ENCODE measurements at places on chromosomes 5 and 9. TPM values are rescaled to one million over a fixed set of nuclear protein-coding genes. Genes with fewer than 3 reads are reported as not detected.

GRCh38 chr5:88399561-88399960 is 130.9 kb upstream of the TMEM161B start:
- no peak for DNase-seq
- H3K4me3 ChIP-seq = no peak overlapping the region
- H3K27me3 ChIP-seq = no peaks in the 10 kb centered on the region

- peak overlapping the region; percentile 53 for H3K4me3 ChIP-seq
- H3K36me3 ChIP-seq = no peaks in the 10 kb centered on the region
- H3K4me1 ChIP-seq = peaks cover 18% of the 10 kb centered on the region
Observed at GRCh38 chr9:128946571-128947276, 679 bp downstream of the DOLK start.

DNA sequence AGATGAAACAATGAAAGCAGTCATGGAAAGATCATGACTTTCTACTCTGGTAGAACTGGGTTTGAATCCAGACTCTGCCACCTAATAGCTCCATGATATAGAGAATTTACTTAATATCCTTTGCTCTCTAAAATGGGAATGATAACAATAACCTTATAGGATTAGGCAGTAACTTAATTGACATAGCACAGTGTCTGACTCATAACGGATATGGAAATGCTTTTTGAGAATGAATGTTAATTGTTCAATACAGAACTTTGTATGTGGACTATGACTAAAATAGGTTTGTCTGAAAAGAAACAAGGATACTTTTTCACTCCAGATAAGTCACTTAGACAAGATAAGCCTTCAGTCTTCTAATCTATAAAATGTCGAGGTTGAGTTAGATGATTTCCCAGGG is 330.7 kb downstream of the PTPRD start:
- no peaks in the 10 kb centered on the region for H3K4me1 ChIP-seq
- no peaks in the 10 kb centered on the region for H3K36me3 ChIP-seq
- H3K27ac ChIP-seq = no peak overlapping the region
- H3K27me3 ChIP-seq = no peaks in the 10 kb centered on the region
- no peak overlapping the region for H3K4me3 ChIP-seq
- DNase-seq = no peak

DNA sequence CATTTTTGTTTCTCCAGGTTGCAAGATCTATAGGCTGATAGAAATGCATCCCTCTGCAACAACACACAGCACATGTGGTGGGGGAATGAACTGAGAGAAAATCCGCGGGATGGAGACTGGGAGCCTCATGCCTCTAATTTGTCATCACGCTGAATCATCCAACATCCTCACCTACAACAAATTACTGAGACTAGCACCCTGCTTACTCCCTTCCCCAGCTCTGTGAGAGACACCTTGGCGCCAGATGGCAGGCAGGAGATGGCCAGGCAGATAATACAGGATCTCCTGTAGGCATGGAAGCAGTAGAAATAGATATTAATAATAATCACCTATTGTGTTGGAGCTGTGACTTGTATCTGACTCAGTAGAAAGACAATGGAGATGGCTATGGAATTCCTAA is 276.9 kb downstream of the SEMA5A start:
- no peaks in the 10 kb centered on the region for H3K36me3 ChIP-seq
- no peak overlapping the region for H3K4me3 ChIP-seq
- no peaks in the 10 kb centered on the region for H3K27me3 ChIP-seq
- H3K27ac ChIP-seq = no peak overlapping the region
- H3K4me1 ChIP-seq = no peaks in the 10 kb centered on the region

GRCh38 chr5:24367216-24367615 is 277.6 kb downstream of the CDH10 start:
- H3K36me3 ChIP-seq = no peaks in the 10 kb centered on the region
- H3K4me3 ChIP-seq = no peak overlapping the region
- no peak for DNase-seq
- no peaks in the 10 kb centered on the region for H3K4me1 ChIP-seq

GRCh38 chr5:148374690-148375360 is 8.9 kb upstream of the FBXO38 start:
- no peaks in the 10 kb centered on the region for H3K27me3 ChIP-seq
- DNase-seq = no peak
- no peaks in the 10 kb centered on the region for H3K4me1 ChIP-seq
- no peak overlapping the region for H3K27ac ChIP-seq
- no peaks in the 10 kb centered on the region for H3K36me3 ChIP-seq

The GLT6D1 gene
- 0.19 TPM for total RNA-seq

The PCDHGC4 gene
- total RNA-seq = 0.42 TPM

The CARD6 gene
- total RNA-seq = 2.0 TPM

DNA sequence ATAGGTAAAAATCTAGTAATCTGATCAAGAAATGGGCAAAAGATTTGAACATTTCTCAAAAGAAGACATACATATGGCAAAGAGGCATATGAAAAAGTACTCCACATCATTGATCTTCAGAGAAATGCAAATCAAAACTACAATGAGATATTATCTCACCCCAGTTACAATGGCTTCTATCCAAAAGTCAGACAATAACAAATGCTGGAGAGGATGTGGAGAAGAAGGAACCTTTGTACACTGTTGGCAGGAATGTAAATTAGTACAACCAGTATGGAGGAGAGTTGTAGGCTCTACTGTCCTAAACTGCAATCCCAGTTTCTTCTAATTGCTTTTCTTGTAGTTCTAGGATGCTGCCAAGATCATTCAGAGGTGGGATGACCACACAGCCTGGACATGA is 193.5 kb upstream of the RFX3 start:
- DNase-seq = no peak
- no peak overlapping the region for H3K4me3 ChIP-seq
- H3K36me3 ChIP-seq = no peaks in the 10 kb centered on the region

DNA sequence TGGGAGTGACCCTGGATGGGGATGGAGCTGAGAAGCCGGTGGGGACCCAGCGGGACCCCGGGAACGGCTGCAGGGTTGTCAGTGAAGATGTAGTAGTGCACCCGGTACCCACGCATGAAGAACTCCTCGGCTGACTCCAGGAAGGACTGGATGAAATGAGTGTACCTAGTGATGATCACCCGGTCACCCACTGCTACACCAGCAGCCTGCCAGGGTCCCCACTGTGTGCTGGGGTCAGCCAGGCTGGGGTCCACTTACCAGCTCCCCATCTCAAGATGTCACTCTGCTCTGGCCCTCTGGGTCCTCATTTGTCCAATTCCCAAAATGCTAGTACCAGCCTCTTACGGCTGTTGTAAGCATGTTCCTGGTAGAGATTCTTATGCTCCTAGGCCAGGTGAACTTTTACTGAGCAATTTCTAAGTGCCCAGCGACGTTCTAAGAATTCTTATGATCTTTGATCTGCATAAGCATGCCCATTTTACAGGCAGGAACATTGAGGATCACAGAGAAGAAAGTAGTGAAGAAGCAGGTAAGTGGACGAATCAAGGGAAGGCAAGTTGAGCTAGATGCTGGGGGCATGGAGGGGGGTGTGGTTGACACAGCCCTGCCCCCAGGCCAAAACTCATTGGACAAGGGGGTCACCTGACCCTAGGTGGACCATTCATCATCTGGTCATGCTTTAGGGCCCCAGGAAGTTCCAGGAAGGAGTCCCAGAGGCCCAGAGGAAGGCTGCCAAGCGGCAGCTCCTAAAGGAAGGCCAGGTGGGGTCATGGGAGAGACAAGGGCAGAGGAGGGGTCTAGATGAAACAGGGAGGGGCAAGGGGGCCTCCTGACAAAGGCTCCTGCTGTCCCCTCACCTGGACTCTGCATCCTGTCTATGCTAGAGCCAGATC is 9.4 kb downstream of the GBGT1 start:
- H3K4me1 ChIP-seq = peaks cover 7% of the 10 kb centered on the region
- no peak overlapping the region for H3K27ac ChIP-seq
- no peak overlapping the region for H3K4me3 ChIP-seq
- DNase-seq = no peak
- no peaks in the 10 kb centered on the region for H3K27me3 ChIP-seq

GRCh38 chr9:134690946-134691694 is 49.5 kb downstream of the COL5A1 start:
- no peak overlapping the region for H3K4me3 ChIP-seq
- no peak for DNase-seq
- H3K27ac ChIP-seq = no peak overlapping the region
- H3K27me3 ChIP-seq = no peaks in the 10 kb centered on the region

- H3K4me3 ChIP-seq = no peak overlapping the region
- H3K27ac ChIP-seq = no peak overlapping the region
- DNase-seq = no peak
- peaks cover 47% of the 10 kb centered on the region for H3K4me1 ChIP-seq
Observed at GRCh38 chr5:172874647-172875504, 40.8 kb downstream of the ERGIC1 start.

DNA sequence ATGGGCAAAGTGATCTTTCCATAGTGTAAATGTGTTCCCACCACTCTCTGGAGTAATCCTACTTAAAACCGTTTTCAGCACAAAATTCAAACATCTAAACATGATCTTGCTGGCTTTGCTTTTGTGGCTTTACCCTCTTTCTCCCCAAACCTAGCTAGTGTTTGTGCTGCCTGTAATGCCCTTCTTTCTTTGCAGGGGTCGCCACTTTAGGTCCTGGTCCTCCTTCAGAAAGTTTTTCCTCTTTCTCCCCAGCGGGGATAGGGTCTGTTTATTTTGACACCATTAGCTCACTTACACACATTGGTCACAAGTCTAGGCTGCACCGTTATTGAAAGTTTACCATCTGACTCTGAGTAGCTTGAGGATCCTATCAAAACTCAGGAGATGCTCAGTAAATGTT is 736 bp upstream of the HSD17B4 start:
- peaks cover 1% of the 10 kb centered on the region for H3K36me3 ChIP-seq
- no peak for DNase-seq
- no peaks in the 10 kb centered on the region for H3K27me3 ChIP-seq
- peaks cover 32% of the 10 kb centered on the region for H3K4me1 ChIP-seq
- no peak overlapping the region for H3K4me3 ChIP-seq

The FER gene
- total RNA-seq = 42.7 TPM

The PCDHGA3 gene
- 0.32 TPM for total RNA-seq

GRCh38 chr9:107249665-107250285 is 33.3 kb upstream of the RAD23B start:
- no peak overlapping the region for H3K4me3 ChIP-seq
- H3K27ac ChIP-seq = no peak overlapping the region
- no peaks in the 10 kb centered on the region for H3K4me1 ChIP-seq
- H3K27me3 ChIP-seq = peaks cover 11% of the 10 kb centered on the region
- H3K36me3 ChIP-seq = no peaks in the 10 kb centered on the region

- H3K36me3 ChIP-seq = peaks cover 39% of the 10 kb centered on the region
- H3K4me1 ChIP-seq = no peaks in the 10 kb centered on the region
- no peaks in the 10 kb centered on the region for H3K27me3 ChIP-seq
- no peak for DNase-seq
- no peak overlapping the region for H3K4me3 ChIP-seq
Observed at GRCh38 chr5:148416921-148417320, 33.2 kb downstream of the FBXO38 start.

The TMC1 gene
- not detected for total RNA-seq

DNA sequence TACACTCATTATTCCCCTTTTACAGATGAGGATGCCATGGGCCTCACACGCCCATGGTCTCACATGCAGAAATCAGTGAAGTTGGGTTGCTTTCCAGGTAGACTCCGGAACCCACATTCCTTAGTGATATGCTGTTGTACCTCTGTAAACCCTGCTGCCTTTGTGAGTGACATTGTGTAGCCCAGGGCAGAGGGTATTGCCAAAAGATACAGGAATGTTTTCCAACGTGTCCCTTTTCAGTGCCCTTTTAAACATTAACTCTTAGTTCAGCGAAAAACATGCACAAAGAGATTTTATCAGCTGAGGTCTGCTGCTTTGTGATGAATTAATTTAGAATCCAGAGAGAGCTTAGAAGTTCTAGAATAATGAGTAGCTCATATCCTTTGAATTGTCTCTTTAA is 38.3 kb upstream of the TRMT10B start:
- no peaks in the 10 kb centered on the region for H3K4me1 ChIP-seq
- H3K27ac ChIP-seq = no peak overlapping the region
- H3K4me3 ChIP-seq = no peak overlapping the region

The SGCD gene
- not detected for total RNA-seq

DNA sequence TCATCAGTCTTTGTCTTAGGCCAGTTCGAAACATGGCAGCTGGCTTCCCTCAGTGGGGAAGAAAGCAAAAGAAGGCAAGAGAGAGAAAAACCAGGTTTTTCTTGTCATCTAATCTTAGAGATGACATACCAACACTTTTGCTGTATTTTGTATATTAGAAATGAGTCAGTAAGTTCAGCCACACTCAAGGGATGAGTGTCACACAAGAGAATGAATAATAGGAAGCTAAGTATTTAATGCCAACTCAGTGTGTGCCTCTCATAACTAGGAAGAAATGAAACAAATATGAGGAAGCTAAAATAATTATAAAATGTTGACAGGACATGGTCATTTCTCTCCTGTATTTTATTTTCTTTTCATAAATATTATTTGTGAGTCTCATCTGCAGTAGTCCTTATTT is 65.3 kb downstream of the CDH12 start:
- no peaks in the 10 kb centered on the region for H3K27me3 ChIP-seq
- no peaks in the 10 kb centered on the region for H3K4me1 ChIP-seq
- H3K27ac ChIP-seq = no peak overlapping the region
- no peak for DNase-seq
- H3K36me3 ChIP-seq = no peaks in the 10 kb centered on the region
- no peak overlapping the region for H3K4me3 ChIP-seq

The FOXD4L5 gene
- 0.79 TPM for total RNA-seq

GRCh38 chr5:6736524-6737042 is 23.4 kb downstream of the TENT4A start:
- DNase-seq = no peak
- H3K4me1 ChIP-seq = no peaks in the 10 kb centered on the region
- H3K36me3 ChIP-seq = peaks cover 13% of the 10 kb centered on the region
- H3K27me3 ChIP-seq = no peaks in the 10 kb centered on the region
- H3K27ac ChIP-seq = no peak overlapping the region

GRCh38 chr5:154498994-154499393 is 21.0 kb upstream of the HAND1 start:
- peaks cover 11% of the 10 kb centered on the region for H3K27me3 ChIP-seq
- H3K4me1 ChIP-seq = peaks cover 2% of the 10 kb centered on the region
- no peak overlapping the region for H3K27ac ChIP-seq
- no peak overlapping the region for H3K4me3 ChIP-seq
- no peak for DNase-seq

The RASGEF1C gene
- total RNA-seq = not detected

All from B cell (primary cell).